ENCODE measurements at places on chromosomes 2 and 18. TPM values are rescaled to one million over a fixed set of nuclear protein-coding genes. Genes with fewer than 3 reads are reported as not detected.
A peak's percentile ranks its signal among the peaks of the same experiment; 100 is the strongest.

LRRTM4 gene
- total RNA-seq, result not detected

UPP2 gene
- not detected for total RNA-seq

DUSP2 gene
- total RNA-seq, result 240 TPM

CD8B2 gene
- not detected for total RNA-seq

GAREM1 gene
- 0.10 TPM for total RNA-seq

RNF125 gene
- total RNA-seq, result 72.6 TPM

GRCh38 chr2:143347271-143347695, 218.1 kb downstream of the ARHGAP15 start:
- no peaks in the 10 kb centered on the region for H3K27me3 ChIP-seq
- H3K4me1 ChIP-seq, result peaks cover 24% of the 10 kb centered on the region
- no peak overlapping the region for H3K27ac ChIP-seq
- DNase-seq, result no peak
- H3K36me3 ChIP-seq, result no peaks in the 10 kb centered on the region
- no peak overlapping the region for H3K4me3 ChIP-seq

DNA sequence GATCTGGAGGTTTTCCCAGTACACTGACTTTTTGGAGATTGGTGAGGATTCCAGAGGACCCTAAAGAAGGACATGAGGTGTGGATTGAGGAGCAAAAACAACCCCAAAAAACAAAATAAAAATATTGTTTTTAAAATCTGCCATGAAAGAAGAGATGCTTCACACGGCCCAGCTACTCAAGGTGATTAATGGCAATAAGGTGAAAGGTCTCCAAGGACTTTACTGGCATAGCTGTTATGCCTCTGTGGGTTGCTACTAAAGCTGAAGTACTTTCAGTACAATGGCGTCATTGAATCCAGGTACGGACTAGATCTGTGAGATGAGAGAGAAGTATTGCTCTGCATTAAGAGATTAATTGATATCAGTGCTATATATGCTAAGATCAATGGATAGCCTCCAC, 606.4 kb downstream of the TDRD15 start:
- H3K27me3 ChIP-seq, result no peaks in the 10 kb centered on the region
- H3K4me3 ChIP-seq, result no peak overlapping the region
- no peaks in the 10 kb centered on the region for H3K36me3 ChIP-seq
- H3K27ac ChIP-seq, result no peak overlapping the region
- H3K4me1 ChIP-seq, result no peaks in the 10 kb centered on the region

DNA sequence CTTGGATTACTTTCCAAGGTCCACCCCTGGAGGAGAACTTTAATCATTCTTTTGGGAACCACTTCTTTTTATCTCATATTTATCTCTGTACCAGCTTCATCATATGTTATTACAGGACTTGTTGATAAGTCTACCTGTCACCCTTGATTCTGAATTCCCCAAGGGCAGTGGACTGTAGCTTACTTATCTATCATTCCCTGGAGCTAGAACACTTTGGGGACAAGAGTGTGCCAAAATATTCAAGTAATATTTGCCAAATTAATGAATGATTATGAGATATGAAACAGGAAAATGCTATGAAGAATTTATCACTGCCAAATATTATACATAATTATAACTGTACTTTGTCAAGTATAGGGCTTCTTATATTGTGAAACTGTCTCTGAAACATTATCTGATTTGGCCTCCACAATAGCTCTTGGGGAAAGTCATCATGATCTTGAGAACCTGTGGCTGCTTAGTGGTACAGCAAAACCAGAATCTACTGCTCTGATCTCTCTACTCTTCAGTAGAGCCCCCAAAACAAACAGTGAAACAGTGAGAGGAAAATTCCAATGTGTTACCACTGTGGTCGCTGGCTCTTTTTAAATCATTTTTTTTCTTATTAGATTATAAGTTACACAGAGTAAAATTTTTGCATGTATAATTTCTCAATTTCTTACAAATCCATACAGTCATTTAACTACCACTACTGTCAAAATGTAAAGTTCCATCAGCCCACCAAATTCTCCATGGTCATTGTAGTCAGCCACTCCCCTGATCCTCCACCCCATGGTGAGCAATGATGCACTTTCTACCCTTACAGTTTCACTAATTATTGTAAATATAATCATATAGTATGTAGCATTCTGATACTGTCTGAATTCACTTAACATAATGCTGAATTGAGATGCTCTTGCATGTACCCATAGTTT, 197.5 kb downstream of the PIEZO2 start:
- H3K4me3 ChIP-seq, result no peak overlapping the region
- H3K27ac ChIP-seq, result no peak overlapping the region
- DNase-seq, result no peak
- H3K4me1 ChIP-seq, result no peaks in the 10 kb centered on the region
- no peaks in the 10 kb centered on the region for H3K36me3 ChIP-seq

DNA sequence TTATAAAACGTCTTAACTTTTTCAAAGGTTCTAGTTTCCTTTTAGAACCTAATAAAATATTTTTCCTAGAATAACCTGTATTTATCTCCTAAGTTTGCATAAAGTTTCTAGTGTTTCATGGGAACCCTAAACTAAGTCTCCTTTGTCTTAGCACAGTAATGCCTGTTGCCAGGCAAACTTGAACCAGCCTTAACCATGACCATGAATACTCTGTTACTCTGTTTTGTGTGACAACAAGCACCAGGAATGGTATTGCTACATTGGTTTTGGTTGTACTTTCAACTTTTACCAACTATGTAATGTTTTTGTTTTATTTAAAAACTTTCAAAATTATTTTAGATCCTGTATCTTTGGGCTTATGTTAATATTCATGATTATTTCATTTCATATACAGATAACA, 137.6 kb downstream of the CERS6 start:
- no peak overlapping the region for H3K27ac ChIP-seq
- H3K4me3 ChIP-seq, result no peak overlapping the region
- H3K27me3 ChIP-seq, result no peaks in the 10 kb centered on the region
- H3K4me1 ChIP-seq, result peaks cover 10% of the 10 kb centered on the region

- H3K27ac ChIP-seq, result peak overlapping the region; percentile 97
- H3K27me3 ChIP-seq, result no peaks in the 10 kb centered on the region
- no peak overlapping the region for H3K4me3 ChIP-seq
- DNase-seq, result no peak
- peaks cover 50% of the 10 kb centered on the region for H3K4me1 ChIP-seq
- peaks cover 2% of the 10 kb centered on the region for H3K36me3 ChIP-seq
Measured at GRCh38 chr2:197219636-197220035, 90.9 kb downstream of the ANKRD44 start.

GRCh38 chr2:114550895-114551793, 108.7 kb downstream of the DPP10 start:
- no peak overlapping the region for H3K27ac ChIP-seq
- no peak overlapping the region for H3K4me3 ChIP-seq
- no peak for DNase-seq
- H3K4me1 ChIP-seq, result no peaks in the 10 kb centered on the region
- H3K27me3 ChIP-seq, result peaks cover 40% of the 10 kb centered on the region

DNA sequence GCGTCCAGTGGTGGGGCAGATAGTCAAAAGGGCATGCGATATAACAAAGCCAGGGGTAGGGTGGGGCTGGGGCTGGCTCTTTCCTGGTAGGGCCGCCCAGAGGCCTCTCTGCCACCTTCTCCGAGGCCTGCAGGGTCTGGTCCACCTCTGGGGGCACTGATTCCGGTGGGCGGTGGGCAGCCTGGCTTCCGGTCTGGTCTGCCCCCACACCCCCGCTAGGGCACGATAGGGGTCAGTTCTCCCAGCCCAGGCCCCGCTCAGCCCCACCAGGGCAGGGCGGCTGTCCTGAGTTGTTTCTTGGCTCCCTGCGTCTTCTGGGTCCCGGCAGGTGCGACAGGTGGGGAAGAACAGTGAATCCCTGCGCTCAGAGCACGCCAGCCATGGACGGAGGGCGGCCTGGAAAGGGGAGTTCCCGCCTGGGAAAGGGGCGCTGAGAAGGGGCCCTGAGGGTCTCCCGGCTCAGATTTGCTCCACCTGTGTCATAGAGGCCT, 707 bp upstream of the ERFE start:
- peak overlapping the region; percentile 73 for H3K4me3 ChIP-seq

- H3K4me3 ChIP-seq, result no peak overlapping the region
- H3K4me1 ChIP-seq, result peaks cover 4% of the 10 kb centered on the region
- no peaks in the 10 kb centered on the region for H3K27me3 ChIP-seq
- H3K27ac ChIP-seq, result no peak overlapping the region
- H3K36me3 ChIP-seq, result peaks cover 29% of the 10 kb centered on the region
Measured at GRCh38 chr2:171834286-171834685, 59.8 kb downstream of the SLC25A12 start.

Measured in T-helper 17 cell (primary cell).